Activated CD4-positive, alpha-beta T cell treated with anti-CD3 and anti-CD28 coated beads for 4 hours (primary cell): ENCODE measurements at places on chromosomes 1 and 21.

DNA sequence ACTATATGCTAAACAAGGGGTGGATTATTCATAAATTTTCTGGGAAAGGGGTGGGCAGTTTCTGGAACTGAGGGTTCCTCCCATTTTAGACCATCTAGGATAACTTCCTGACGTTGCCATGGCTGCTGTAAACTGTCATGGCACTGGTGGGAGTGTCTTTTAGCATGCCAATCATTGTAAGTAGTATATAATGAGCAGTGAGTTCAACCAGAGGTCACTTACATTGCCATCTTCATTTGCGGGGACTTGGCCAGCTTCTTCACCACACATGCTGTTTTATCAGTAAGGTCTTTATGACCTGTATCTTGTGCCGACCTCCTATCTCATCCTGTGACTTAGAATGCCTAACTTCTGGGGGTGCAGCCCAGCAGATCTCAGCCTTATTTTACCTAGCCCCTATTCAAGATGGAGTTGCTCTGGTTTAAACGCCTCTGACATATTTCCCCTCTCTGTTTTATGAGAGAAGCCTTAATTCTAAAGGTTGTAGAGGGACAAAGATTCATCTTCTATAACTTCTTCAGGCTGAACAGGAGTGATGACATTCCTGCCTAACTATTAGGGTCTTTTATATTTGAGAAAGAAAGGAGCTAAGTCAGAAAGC, 60.4 kb downstream of the DIP2A start:
- DNase-seq: no peak

DNA sequence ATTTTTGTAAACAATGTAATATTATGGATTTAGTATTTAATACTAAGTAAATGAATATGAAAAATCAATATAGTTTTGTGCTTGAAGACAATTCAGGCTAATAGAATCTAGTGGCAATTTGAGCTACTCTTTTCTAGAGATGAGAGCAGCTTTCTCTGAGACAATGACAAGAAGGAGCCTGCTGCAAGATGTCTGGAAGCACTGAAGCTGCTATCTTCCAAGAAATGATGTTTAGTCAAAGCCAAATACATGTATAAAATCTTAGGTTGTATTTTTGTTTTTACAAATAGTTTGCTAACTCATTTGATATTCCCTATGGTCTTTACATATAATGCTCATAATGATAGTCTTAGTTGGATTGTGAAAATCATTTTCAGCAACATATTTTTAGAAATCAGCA, 103.9 kb upstream of the COL24A1 start:
- DNase-seq: no peak

DNA sequence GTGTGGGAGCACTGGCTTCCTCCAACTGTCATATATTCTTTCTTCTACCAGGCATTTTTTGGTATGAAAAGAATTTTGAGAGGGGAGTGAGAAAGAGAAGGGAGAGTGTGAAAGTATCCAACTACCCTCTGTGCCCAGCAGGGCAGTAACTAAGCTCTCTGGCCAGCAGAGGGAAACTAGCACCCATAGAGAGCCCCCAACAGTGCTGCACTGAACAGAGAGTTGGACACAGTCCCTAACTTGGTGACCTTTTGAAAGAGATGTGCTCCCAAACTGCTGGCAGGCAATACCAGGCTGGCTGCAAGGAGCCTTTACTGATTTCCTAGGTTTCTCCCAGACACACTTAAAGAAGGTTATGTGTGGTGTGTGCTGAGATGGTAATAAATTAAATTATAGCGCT, 118.8 kb upstream of the PBX1 start:
- no peak for DNase-seq

DNA sequence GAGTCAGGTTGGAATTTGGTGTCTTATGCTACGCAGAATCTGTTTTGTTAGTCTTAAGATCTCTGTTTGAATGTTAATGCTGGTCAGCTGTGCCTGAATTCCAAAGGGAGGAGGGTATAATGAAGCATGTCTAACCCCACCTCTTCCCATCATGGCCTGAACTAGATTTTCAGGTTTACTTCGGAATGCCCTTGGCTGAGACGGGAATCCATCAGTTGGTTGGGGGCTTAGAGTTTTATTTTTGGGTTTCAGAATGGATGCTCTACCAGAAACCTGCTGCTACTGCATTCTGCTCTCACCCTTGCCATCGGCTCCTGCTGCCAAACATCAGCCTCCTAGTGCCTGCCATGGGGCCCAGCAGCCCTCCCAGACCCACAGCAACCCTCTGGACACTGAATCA, 24.1 kb upstream of the ETV3 start:
- no peak for DNase-seq

GRCh38 chr1:226633541-226634165, 85.1 kb downstream of the STUM start:
- DNase-seq: no peak

DNA sequence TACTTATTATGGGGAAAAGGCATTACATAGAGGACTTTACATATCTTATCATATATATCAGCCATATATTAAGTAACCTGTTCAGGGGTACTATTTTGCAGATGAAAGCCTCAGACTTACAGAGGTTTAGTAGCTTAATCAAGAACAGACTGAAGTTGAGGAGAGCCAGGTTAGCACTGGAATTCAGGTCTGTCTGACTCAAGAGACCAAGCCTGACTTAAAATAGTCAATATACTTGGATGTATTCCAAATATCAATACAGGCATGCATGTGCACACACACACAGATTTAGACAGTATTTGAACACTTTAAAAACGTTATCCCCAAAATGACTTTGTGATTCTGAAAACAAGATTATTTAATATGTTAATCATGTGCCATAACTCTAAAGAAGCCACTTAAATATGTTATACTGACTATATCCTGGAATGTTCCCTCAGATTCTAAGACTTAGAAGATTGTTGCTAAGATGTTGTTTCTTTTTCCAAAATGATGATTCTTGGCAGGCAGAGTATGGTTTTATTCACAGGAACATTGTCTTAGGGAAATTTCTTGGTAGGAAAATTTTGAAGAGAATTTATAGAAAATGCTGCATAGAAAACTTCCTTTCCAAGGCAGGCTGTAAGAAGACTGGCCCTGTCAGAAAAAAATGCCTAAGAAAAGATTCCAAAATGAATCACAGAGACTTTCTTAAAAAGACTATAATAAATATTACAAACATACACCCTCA, 61.6 kb downstream of the ADAMTS1 start:
- no peak for DNase-seq

DNA sequence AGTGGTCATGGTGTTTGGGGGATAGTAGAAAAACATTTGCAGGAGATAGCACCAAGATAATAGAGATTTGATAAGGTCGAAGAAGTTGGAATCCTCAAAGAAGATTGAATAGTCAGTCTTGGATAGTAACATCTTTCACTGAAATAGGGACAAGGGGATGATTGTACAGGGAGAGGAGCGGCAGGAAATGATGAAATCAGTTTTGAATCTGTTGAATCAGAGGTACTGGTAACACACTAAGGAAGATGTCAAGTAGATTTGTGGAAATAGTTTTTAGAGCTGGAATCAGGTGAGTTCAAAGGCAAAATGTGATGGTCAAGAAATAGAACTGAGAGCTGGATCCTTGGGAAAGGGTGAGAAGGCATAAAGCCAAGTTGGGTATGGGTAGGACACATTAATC, 26.5 kb downstream of the CAP1 start:
- DNase-seq: no peak

DNA sequence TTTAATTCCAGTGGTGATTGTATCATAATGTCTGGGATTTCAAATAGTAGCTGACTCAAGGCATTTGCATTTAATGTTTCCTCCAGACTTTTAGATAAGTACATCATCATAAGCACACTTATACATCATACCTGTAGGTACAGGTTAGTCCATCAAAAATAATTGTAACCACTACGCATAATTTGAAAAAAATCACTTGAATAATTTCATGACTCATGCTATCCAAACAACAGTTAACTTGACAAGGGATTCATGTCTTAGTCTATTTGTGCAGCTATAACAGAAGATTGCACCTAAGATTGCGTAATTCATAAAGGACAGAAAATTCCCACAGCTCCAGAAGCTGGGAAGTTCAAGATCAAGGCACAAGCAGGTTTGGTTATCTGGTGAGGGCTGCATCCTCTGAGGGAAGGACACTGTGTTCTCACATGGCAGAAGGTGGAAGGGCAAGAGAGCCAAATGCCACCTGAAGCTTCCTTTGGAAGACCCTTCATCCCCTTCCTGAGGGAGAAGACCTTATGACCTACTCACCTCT, 801.7 kb upstream of the BRINP3 start:
- no peak for DNase-seq

GRCh38 chr1:234758851-234759250, 148.9 kb upstream of the IRF2BP2 start:
- DNase-seq: peak; percentile 31

- DNase-seq: no peak
Observed at GRCh38 chr1:112866151-112866550, 89.8 kb downstream of the SLC16A1 start.

- no peak for DNase-seq
Observed at GRCh38 chr1:240827786-240828185, 215.8 kb upstream of the GREM2 start.

DNA sequence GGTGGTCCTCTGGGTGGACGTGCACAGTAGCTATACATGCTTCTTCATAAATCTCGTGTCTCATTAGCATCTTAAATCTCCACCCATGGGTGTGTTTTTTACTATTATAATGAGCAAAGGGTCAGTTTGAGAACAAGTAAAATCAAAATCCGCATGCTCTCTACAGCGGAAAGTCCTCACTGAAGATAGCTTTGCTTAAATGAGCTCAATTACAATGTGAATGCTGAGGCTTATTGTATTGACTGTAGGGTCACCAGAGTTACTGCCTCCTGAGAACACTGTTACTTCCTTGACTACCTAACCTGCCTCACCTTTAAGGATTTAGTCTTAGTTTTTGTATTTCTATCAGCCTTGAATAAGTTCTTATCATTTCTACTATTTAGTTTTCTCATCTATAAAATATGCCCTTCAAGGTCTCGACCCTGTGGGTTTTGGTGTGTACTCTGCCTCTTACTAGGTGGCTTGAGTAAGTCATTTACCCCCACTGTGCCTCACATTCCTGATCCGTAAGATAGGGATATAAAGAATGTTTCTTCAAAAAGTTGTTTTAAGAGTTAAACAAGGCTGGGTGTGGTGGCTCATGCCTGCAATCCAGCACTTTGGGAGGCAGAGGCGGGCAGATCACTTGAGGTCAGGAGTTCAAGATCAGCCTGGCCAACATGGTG, 7.9 kb downstream of the SLAMF7 start:
- no peak for DNase-seq

DNA sequence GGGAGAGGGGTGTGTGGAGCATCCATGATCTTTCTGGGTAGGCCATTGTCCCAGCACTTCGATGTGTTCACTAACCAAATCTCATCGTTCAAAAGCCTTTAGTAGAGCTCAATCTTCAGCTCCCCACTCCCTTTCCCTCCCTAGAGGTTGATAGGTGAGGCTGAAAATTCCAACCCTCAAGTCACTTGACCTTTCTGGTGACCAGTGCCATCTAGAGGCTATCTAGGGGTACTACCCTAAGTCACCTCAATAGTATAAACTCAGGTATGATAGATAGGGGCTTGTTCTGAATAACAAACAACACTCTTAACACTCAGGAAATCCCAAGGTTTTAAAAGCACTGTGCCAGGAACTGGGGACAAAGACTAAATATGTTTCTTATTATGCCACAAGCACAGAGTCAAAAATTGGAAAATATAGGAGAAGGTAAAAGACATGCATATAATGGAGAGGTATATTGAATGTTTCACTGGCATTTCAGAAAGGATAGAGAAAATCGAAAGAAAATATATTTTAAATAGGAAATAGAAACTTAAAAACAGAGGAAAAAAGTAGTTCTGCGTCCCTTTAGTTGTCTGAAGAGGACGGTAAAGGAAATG, 42.9 kb upstream of the CD53 start:
- DNase-seq: peak; percentile 27

DNA sequence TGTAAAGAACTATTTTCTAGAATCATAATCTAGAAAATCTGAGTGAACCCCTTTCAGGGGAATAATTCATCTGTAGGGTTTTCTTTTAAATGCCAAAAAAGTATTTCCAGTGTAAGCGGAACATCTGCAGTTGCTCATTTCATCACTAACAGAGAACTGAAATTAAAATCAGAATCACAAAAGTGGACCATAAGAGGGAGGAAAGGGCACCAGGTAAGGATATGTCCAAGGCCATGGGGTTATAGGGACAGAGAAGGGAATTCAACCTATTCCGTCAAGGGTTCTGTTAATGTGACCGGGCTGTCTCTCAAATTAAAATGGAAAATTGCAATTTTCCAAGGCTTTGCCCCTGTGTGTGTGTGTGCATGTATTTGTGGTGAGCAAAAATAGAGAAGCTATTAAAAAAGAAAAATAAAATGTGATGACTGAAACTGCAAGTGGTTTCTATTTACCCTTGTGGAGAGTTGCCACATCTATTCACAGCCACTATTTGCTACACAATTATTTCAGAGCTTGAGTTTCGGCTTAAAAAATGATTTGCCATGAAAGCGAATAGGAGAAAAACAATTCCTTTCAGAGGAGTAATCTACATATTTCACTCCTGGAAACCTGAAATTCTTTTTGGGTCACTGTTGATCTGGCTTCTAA, 53.1 kb downstream of the APP start:
- DNase-seq: no peak

DNA sequence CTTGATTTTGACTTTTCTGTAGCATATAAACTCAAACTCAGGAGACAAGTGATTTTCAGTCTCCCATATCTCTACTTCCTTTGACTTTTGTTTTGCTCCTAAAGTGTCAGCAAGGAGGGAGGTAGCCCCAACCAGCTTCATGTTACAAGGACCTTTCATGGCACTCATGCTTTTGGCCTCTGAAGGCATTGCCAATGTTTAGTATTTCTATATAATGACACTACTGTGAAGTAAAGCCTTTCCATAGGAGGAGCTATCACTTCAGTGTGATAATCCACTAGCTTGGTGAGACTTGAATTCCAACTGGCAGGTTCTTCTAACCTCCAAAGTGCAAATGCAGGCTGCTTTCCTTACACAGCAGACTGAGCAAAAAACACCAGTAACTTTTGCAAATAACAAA, 14.4 kb downstream of the COLGALT2 start:
- DNase-seq: no peak
